Stimulated activated CD8-positive, alpha-beta memory T cell treated with anti-CD3 and anti-CD28 coated beads, Interleukin-4, amount 100 ng/mL, for 4 hours (primary cell): ENCODE measurements at places on chromosomes 5 and 9.

DNA sequence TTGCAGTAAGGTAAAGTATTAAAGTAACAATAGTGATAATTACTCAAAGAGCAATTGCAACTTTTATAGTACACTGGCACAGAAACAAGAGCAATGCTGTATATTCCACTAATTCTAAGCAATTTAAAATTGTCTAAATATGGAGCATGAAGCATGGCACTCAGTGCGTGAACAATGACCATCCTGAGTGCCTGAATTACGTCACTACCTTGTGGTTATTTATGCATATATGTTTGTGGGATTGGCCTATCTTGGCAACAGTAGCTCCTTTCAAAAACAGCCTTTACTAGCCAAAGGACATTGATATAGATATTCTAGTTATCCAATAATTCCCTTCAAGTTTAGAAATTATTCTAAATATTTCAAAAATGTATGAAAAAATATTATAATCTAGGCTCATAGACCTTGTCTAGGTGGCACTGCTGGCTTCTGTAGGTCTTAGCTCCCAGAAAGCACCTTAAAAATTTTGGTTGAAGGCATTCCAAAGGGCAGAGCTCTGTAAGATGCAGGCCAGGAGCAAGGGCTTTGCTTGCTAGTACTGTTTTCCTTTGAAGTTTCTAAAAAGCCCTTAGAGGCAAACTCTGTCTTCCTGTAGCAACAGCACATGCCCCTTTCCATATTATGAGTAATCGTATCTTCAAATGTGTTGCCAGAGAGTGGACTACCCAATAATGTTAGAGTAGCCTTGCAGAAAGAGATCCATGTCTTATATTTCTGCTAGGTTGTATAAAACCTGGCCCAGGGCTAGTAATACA is 719.3 kb downstream of the NR2F1-AS1 start:
- DNase-seq: no peak

DNA sequence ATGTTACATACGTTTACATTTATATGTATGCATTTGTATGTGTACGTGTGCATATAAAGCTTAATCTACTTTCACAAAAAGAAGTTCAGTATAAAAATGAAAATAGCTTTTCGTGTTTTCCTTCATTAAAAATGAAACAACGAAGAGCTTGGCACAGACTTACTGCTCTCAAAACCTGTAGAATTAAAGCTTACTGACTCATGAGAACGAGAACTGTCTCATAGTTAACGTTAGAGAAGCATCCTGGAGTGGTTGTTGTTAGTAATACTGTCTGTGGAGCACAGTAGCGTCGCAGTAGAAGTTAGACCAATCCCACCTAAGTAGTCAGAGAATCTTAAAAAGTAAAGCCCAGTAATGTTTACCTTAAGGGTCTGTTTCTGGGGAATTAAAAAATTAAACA is 1.3 kb downstream of the MAT2B start:
- DNase-seq: no peak

DNA sequence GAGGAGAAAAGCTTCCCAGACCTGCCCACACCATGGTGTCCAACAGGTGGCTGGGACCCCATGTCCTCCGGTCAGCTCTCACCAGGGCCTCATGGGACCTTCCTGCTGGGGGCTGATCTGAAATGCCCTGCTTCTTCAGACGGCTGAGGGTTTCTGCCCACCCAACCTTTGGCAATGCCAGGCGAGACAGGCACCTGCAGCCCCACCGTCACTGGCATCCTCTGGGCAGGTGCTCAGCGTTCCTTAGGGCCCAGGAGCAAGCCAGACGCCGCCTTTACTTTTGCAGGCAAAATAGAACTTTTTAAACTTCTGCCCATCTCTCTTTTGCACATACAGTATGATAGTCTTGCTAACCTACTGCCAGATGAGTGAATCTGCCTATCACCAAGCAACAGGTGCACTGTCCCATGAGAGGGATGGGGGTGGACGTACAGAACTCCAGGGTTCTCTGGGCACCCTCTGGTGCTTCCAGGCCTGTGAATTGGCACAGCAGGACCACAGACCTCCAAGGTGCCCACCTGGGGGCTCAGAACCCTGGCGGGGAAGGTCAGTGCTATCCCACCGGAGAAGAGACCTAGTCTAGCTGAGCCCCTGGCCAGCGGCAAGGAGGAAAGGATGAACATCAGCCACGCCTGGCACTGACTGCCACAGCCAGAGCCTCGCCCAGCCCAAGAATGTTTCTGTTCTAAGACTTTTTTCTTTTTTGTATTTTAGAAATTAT is 7.5 kb downstream of the OBP2B start:
- DNase-seq: no peak

- DNase-seq: no peak
Observed at GRCh38 chr5:81717860-81718259, 33.0 kb downstream of the SSBP2 start.

GRCh38 chr5:79820648-79821047 is 131.0 kb downstream of the CMYA5 start:
- DNase-seq: no peak

DNA sequence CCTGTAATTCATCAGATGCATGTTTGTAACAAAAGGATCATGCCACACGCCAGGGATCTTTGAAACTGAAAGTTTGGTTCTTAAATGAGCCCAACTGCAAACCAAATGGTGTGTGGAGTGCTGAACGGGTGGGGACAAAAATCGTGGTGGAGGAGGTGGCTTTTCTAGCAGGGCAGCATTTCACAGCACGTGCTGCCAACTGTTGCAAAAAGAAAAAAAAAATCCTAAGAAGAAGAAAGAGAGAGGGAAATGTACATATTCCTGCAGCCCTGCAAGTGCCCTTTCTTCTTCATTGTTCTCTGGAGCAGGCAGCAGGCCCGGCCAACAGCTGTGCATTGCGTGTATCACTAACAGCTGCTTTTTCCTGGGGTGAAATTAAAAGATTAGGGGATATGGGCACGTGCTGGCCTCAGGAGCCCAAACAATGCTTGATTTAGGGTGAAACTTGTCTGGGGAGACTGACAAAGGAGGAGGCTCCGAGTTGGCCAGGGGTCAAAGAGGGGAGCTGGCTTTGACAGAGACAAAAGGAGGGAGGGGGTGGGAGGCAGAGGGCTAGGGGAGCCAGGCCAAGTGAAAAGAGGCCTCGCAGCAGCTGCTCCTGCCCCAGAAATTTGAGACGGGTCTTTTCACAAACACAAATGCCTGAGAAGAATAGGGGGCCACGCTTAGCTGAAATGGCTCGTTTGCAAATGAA is 73.0 kb downstream of the GADD45G start:
- DNase-seq: no peak

DNA sequence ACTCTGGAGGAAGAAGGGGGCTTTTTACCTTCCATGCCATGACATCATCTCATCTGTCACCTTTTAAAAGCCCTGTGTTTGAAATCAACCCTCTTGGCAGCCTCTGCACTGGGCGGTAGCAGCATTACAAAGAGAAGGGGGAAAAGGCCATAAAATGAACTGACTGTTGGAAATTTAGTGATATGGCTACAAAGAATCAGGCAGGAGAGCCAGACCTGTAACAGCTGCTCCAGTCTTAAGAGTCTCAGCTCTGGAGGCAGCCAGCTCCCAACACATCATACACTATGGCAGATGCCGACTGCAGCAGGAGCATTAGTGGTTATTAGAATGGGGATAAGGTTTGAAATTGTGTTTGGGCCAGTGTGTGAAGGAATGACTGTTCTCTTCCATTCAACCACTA is 257.5 kb downstream of the DMAC1 start:
- no peak for DNase-seq

- no peak for DNase-seq
Observed at GRCh38 chr5:36734422-36734821, 128.0 kb downstream of the SLC1A3 start.
